ENCODE measurements at places on chromosomes 11 and 22.

DNA sequence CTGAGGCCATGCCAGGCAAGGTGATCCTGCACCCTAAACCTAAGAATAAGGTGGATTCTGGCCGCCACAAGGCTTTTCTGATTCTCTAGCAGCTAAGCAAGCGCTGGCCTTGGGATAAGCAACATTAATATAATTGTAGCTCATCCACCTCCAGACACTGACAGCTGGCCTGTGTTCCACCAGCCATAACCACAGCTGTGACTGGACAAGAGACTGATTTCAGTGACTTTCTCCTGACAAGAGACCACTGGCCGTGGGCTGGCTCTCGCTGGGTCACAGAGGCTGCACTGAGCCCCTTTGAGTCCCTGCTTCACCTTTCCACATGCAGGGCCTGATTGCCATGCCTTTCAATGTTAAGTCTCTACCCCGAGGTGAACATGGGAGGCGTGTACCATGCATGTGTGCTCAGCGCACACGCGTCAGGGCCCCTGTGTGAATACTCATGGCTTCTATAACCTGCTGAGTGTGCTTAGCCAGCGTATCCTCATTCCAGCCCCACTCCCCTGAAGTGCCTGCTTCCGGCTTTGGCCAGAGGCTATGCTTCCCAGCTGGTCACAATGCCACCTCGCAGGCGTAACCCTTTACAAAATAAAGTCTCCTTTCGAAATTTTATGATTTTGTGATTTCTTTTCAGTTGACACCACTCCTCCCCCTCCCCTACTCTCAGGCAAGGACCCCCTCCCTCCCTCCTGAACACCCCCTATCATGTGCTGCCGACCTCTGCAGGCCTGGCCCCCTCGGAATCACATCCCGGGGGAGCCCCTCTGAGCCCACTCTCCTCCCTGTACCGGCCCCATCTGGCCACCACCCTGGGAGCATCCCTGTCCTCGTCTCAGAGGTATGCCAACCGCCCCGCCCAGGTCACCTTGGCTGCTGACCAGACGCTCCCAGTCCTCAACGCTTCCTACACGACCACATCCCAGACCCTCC lies 128.1 kb downstream of the CTTN start:
- no peak for DNase-seq

GRCh38 chr11:58688789-58689503 lies 42.8 kb downstream of the GLYAT start:
- DNase-seq, result no peak

DNA sequence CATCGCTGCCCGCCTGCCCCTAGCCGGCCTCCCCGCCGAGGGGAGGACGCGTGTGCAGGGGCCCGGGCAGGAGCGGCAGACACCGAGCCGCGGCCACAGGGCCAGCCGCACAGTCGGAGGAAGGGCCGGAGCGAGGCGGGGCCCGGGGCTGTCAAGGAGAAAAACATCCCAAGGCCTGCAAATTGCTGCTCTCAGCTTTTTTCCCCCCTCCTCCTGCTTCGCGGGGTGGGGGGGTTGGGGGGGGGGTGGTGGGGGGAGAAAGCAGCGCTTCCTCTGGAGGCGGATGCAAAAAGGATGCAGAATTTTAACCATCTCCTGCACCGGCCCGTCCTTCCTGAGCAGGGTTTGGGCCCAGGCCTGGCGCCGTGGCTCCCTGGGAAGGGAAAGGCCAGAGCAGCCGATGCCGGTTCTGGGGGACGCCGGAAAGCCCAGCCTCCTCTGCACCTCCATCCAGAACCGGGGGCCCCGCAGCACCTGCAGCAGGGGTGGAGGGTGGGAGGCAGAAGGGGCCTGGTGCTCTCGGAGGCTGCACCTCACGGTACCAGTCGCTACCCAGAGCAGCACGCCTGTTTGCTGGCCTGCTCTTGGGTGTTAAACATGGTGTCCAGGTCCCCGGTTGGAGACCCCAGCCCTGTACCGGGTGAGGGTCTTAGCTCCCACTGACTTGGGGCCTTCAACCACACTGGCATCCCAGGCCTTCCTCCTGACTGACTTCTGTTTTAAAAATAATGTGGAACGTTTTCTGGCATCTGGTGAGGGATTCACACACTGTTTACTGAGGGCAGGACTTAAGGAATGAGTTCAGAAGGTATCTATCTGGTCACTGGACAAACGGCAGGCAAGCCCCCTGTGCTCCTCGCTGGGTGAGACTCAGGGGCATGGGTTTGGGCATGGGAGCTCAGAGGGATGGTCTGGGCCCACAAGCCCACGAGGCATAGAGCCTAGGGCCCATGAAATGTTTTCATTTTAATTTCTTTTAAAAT lies 77.4 kb upstream of the WNT7B start:
- DNase-seq, result no peak

- DNase-seq, result no peak
Observed at GRCh38 chr11:32428665-32429303, 6.6 kb downstream of the WT1 start.

DNA sequence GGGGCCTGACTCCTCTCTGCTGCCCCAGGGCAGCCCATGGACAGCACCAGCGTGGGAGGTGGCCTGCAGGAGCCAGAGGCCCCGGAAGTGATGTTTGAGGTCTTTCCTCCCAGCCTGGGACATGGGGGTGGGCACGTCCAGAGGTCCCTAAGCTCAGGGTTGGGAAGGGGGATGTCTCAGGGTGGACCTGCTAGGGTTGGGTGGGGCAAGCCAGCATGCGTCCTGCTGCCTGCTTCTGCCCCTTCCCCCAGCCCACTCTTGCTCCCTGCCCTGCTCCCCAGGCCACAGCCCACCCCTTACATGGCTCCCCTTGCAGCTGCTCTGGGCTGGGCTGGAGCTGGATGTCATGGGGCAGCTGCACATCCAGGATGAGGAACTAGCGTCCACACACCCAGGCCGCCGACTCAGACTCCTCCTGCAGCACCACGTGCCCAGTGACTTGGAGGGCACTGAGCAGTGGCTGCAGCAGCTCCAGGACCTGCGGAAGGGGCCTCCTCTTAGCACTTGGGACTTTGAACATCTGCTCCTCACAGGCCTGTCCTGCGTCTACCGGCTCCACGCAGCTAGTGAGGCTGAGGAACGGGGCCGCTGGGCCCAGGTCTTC lies 1.3 kb downstream of the FAM180B start:
- DNase-seq, result no peak

DNA sequence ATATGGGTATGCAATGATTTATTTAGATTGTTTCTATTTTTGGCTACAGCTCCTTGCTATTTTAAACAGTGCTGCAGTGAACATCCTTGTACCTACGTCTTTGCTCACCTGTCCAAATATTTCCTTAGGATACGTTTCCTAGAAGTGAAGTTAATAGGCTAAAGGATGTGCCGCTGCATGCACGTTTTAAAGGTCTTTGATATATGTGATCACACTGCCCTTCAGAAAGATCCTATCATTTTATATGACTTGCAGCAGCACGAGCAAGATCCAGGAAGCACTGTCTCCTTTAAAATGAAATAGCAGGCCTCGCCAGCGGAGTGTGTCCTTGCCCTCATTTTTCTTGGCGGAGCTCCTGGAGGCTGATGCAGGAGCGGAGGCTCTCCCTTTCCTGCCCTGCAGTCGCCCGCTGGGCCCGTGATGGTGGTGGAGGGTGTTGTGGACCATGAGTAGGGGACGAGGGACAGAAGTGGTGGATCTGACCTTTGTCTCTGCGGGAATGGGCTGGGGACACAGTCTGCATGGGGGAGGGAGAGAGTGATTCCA lies 19.4 kb downstream of the RPS6KA4 start:
- DNase-seq, result no peak

- DNase-seq, result no peak
Observed at GRCh38 chr11:35412285-35412684, 7.1 kb downstream of the SLC1A2 start.

Measured in esophagus squamous epithelium (tissue), 5 donors.